ENCODE measurements at places on chromosomes 16 and 17.

GRCh38 chr17:74918906-74919305 is 4.1 kb downstream of the USH1G start:
- no peak for DNase-seq

DNA sequence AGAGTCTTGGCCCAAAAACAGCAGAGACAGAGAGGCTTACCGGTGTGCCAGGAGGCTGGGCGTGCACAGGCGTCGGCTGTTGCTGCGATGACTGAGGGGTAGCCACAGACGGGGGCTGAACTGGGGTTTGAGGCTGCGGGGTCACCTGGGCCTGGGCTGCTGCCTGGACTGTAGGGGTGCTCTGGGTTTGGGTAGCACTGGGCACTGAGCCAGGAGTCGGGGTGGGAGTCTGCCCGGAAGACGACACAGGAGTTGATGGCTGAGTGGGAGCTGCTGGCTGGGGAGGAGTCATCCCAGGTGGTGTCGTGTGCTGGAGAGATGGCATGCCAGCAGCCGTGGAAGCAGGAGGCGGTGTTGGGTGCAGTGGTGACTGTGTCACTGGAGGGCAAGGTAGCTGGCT is 53.2 kb upstream of the TRAP1 start:
- no peak for DNase-seq

DNA sequence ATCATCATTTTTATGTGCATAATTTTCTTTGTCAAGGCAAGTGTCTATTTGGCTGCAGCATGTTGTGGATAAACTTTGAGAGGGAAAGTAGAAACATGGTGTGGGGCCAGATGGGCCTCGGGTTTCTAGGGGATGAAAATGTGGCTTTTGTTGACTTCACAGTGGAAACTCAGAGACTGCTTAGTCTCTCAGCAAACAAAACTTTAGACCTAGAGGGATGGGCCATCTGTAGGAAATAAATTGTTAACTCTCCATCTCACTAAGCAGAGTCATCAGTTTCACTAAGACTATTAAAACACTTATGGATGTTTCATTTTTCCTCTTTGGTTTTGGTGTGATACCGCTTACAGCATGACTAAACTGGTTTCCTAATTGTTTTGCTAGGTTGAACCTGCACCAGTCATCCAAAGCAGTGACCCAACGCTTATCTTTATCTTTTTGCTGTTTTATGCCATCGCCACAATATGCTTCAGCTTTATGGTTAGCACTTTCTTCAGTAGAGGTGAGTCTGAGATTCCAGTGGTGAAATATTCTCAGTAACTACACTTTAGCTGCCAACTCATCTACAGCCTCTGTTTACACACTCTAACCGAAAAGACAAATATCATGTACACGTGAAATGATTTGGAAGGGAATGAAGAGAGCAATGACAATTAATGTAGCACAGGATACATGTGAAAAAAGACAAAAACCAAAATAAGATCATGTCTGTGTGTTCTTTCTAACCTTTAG is 60.6 kb upstream of the CRYM start:
- no peak for DNase-seq

DNA sequence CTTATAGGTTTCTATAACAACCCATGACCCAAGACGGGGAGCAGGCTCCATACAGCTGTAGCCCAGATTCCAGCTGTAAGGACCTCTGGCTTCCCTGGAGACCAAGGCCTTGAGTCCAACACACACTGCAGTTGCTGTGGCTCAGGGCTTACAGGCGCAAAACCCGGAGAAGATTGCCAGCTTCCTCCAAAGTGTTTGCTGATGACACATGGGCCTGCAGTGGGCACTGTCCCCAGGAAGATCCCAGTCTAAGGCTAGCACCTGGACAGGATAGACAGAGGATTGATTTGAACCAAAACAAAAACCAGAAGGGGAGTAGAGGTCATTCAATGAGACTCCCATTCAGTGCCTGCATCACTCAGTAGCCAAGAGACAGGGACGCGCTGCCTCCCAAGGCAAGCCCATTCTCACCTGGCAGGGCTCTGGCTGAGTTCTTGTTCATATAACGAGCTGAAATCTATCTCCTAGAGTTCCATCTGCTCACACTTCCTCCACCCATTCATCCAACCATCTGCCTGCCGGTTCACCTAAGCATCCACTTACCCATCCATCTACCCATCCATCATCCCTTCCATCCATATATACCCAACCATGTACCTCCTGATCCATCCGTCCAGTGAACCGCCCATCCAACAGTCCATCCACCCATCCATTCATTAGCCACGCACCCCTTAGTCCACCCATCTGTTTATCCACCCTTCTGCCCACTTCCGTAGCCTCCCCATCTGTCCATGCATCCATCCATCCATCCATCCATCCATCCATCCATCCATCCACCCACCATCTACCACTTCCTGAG is 10.2 kb downstream of the RAB11FIP4 start:
- DNase-seq, result no peak
